ENCODE measurements at places on chromosomes 2 and 18.

- no peak for DNase-seq
These were observed 767.8 kb upstream of the ZEB2 start for GRCh38 chr2:145287736-145288135.

- no peak for DNase-seq
These were observed 18.0 kb upstream of the SAG start for GRCh38 chr2:233289648-233290047.

DNA sequence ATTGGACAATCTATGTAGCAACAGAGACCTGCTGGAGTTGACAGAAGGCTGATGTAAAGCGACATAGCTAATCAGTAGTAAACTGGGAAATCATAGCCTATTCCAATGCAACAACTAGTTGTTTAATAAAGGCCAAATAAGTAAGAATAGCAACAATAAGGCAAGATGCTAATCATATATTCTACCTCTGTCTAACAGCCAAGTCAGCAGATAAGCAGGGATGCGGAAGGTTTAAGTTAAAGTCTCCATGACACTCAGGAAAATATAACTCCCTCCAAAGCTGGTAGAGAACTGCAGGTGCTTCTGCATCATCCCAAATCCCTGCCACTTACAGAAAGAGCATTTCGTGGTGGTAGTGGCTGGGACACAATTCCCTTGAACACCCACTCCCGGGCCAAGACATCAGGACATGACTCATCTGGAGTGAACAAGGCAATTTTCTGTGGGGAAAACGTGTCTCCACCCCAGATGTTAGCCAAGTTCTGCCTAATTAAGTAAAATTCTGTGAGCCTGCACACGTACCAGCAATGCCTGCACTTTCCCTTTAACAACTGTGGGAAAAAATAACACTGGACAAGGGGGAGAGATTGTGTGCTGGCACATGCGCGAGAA, 413.6 kb upstream of the ID2 start:
- DNase-seq, result no peak

DNA sequence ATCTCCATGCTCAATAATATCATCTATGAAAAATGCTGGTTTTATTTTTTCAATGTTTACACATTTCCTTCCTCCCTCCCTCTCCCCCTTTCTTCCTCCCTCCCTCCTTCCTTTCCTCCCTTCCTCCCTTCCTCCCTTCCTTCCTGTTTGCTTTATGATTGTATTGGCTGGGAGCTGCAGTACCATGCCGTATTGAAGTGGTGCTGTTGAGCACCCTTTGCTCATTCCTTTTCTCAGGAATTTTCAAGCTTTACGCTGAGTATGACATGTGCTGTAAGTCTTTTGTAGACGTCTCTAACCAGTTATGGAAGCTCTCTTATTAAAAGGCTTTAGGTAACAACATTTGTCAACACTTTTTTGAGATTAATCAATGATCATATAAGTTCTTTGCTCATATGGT, 100.4 kb downstream of the SNTG2 start:
- DNase-seq, result no peak

DNA sequence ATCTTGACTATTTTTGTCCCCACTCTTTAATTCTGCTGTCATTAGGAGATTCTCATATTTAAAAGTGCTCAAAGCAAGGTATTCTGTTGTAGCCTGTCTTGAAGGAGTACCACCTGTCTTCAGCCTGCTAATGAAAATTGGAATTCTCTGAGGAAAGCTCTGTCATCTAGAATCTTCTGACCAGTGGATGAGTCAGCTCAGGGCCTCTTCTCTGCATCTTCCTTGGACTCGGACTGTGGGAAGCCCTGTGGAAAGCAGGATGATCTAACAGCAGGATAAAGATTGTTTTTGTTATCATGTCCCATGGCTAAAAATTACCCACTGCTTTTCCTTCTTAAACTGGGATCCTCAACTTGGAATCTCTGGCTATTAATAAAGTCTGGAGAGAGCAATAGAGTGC, 18.7 kb upstream of the TMEM200C start:
- no peak for DNase-seq

DNA sequence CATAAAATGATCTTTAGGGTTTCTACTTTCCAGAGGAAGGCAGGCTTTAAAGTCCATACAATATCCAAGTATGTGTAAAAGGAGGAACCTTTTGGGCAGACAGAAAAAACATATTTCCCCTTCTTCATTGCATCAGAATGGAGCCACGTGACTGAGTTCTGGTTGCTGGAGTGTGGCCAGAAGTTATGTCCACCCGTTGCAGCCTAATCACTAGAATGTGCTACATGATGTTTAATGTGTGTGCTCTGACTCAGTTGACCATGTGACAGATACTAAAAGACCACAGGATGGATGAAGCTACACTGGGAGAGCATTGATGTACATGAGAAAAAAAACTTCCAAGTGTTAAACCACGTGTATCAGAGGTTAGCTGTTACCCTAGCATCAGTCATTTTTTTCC, 460.9 kb downstream of the RIT2 start:
- DNase-seq, result no peak

DNA sequence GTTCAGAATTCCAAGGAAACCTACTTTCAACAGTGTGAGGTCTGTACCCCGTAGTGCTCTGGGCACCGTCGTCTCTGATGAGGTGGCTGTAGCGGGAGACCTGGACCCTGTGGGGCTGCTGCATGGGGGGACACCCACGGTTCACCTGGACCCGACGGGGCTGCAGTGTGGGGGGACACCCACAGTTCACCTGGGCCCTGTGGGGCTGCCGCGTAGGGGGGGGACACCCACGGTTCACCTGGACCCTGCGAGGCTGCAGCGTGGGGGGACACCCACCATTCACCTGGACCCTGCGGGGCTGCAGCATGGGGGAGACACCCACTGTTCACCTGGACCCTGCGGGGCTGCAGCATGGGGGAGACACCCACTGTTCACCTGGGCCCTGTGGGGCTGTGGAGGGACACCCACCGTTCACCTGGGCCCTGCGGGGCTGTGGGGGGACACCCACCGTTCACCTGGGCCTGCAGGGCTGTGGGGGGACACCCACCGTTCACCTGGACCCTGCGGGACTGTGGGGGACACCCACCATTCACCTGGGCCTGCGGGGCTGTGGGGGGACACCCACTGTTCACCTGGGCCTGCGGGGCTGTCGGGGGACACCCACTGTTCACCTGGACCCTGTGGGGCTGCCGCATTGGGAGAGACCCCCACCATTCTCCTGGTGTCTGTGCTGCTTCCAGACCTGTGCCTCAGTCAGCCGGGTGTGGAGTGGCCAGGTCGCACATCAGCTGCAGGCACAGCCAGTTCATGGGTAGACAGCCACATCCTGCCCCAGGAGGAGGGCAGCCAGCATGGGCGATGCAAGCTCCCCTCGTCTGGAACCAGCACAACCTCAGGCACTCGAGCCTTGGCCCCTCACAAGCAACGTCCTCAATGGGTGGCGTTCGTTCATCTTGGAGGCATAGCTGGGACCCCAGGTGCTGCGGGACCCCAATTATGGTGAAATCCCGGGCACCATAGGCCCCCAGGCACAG, 114.5 kb downstream of the TMEM18 start:
- no peak for DNase-seq

GRCh38 chr2:8496617-8497016, 185.2 kb upstream of the ID2 start:
- DNase-seq, result no peak

DNA sequence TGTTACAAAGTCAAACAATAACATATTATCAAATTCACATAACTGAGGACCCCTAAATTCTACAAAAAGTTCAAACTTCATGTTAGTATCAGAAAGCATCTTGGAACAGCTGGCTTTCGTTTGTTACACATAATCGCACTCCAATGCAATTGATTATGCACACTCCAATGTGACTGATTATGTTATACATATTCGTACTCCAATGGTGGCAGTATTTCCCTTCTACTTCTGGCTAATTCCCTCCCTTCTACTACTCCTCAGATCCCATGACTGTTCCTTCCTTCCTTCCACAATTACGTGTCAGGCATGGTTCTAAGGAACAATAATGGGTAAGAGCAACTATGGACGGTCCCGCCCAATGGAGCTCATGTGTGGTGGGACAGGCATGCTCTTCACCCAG, 137.1 kb upstream of the CCDC150 start:
- DNase-seq, result no peak

GRCh38 chr2:1708476-1709334, 35.6 kb downstream of the PXDN start:
- DNase-seq, result no peak

Data from stimulated activated CD4-positive, alpha-beta T cell treated with anti-CD3 and anti-CD28 coated beads, Interleukin-1b, Interleukin-23, amount 100 ng/mL, for 48 hours (primary cell).